Neuronal stem cell (in vitro differentiated cells): ENCODE measurements at places on chromosomes 16 and 17.

- H3K36me3 ChIP-seq = no peaks in the 10 kb centered on the region
- H3K4me1 ChIP-seq = peaks cover 13% of the 10 kb centered on the region
- no peak for DNase-seq
Observed at GRCh38 chr17:72717676-72718075, 374.8 kb downstream of the SLC39A11 start.

GRCh38 chr16:3846595-3847091, 33.9 kb downstream of the CREBBP start:
- DNase-seq = no peak
- peaks cover 17% of the 10 kb centered on the region for H3K36me3 ChIP-seq
- H3K27me3 ChIP-seq = no peaks in the 10 kb centered on the region
- no peak overlapping the region for H3K4me3 ChIP-seq

DNA sequence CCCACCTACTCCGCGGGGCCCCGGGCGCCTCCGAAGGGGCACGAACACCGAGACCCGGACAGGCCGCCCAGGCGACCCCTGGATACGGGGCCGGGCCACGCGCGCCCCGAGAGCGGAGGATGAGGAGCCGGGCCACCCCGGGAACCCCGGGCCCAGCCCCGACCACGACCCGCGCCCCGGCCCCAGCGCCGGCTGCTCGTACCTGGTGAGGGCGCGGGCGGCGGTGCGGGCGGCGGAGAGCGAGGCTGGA, 192 bp downstream of the FASN start:
- H3K27me3 ChIP-seq = no peaks in the 10 kb centered on the region
- H3K36me3 ChIP-seq = peaks cover 31% of the 10 kb centered on the region
- H3K4me3 ChIP-seq = peak overlapping the region; percentile 97
- H3K4me1 ChIP-seq = peaks cover 44% of the 10 kb centered on the region

DNA sequence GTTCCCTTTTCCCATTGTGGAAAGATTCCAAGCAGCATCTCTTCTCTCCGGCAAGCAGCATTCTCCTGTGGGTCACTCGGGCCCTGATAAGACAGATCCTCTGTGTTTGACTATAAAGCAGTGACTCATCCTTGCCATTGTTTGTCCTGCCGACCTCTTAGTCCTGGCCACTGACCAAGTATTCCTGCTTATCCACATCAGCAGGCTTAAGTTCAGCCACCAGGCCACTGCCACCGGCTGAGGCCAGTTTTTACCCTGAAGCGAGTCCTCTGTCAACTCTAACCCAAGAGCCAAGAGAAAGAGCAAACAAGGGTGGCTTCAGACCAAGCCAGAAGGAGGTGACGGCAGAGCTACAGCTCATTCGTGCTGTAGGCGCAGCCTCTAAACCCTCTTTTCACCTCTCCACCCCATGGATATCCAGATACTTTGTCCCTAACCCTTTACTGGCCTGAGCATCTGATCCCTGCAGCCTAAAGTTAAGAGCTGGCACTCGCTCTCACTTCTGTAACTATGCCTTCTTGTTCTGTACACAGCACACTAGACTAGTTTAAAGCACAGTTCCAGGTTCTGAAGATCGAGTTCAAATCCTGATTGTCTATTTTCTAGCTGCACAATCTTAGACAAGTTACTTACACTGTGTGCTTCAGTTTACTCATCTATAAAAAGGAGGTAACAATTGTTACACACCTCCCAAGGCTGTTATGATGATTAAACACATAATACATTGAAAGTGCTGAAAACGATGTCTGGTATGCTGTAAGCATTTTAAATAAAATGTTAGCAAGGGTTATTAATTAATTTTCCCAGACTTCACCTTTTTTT, 31.0 kb downstream of the SOX9 start:
- H3K36me3 ChIP-seq = no peaks in the 10 kb centered on the region
- peak overlapping the region; percentile 20 for H3K27ac ChIP-seq
- no peaks in the 10 kb centered on the region for H3K27me3 ChIP-seq
- H3K4me3 ChIP-seq = no peak overlapping the region
- peak; percentile 51 for DNase-seq

DNA sequence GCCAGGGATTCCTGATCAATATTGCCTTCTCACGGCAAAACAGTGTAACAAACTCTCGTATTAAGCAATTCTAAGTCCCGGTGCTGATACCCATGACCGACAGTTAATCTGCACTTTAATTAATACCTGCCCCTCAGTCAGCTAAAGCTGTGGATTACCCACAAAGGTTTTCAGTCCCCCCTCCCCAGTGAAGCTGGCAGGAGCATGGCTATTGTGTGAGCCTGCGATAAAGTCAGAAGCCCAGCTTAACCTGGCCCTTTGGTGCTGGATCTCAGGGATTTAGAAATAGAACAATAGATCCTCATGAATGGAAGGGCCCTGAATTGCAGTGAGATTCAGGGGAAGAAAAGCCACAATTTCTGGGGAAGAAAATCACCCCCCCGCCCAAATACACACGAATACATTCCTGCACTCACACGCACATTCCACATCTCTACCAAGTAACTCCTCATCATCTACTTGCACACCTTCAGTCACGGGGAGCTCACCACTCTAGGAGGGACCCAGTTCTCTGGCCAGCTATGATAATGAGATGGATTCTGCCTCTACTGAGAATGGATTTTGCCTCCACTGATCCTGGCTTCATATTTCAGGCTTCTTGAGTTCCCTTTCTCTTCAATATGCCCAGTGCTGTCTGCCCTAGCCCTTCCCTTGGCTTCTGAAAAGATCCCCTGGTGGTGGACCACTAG, 102.6 kb downstream of the WSCD1 start:
- peak overlapping the region; percentile 39 for H3K27ac ChIP-seq
- H3K36me3 ChIP-seq = no peaks in the 10 kb centered on the region
- peaks cover 12% of the 10 kb centered on the region for H3K4me1 ChIP-seq
- no peaks in the 10 kb centered on the region for H3K27me3 ChIP-seq
- DNase-seq = peak; percentile 51

DNA sequence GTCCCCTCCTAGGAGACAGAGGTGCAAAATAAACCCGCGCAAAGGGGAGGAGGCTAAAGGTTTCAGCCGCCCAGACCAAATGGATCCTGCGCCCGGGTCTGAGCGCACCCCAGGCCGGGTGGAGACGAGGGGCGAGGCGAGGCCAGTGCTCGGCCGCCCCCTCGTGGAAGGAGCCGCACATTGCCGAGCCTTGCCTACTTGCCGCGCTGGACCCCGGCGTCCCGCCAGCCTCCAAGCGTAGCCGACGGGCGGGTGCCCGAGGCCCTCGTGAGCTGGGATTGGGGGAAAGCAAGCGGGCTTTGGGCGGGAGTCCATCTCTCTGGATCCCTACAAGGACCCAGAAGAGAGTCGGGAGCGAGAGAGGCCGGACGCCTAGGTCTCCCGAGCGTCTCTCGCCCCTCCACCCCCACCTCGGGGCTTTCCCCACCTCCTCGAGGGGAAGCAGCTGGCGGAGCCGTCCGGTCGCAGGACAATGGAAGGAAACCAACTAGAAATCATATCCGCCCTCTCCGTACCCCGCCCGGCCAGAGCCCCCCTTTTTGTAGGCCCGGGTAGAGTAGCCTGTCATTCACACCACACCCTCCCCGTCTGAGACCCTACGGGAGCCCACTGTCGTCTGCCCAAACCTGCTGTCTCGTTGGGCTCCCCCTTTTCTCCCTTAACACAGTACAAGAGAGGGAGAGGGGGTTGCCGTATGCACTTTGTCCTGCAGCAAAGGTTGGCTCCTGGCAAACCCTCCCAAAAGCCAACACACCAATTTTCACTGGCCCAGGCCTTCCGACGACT, 664 bp upstream of the BCL6B start:
- peaks cover 51% of the 10 kb centered on the region for H3K27me3 ChIP-seq
- DNase-seq = no peak
- no peak overlapping the region for H3K27ac ChIP-seq

GRCh38 chr16:76175718-76176117, 101.5 kb upstream of the CNTNAP4 start:
- no peaks in the 10 kb centered on the region for H3K27me3 ChIP-seq
- no peak for DNase-seq
- no peak overlapping the region for H3K27ac ChIP-seq
- no peak overlapping the region for H3K4me3 ChIP-seq

DNA sequence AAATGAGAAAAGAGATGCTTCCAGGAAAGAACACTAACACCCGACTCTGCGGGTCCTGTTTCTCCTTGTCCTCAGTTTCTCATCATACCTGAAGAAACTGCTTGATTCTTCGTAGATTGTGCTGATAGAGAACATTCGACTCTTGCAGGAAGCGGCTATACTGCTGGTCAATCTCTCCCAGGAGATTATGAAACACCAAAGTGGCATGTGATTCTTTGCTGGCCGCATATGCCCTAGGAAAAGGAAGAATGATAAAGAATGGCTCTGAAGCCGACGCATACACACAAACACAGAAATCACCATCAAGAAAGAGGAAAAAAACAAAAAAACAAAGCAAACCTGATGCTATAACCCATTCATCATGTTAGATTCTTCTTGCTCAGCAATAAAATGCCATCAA, 41.8 kb downstream of the STAT3 start:
- H3K36me3 ChIP-seq = peaks cover 1% of the 10 kb centered on the region
- H3K27ac ChIP-seq = no peak overlapping the region
- H3K27me3 ChIP-seq = no peaks in the 10 kb centered on the region
- H3K4me3 ChIP-seq = no peak overlapping the region
- peaks cover 13% of the 10 kb centered on the region for H3K4me1 ChIP-seq

- H3K27me3 ChIP-seq = peaks cover 60% of the 10 kb centered on the region
- peak overlapping the region; percentile 84 for H3K4me3 ChIP-seq
- no peaks in the 10 kb centered on the region for H3K36me3 ChIP-seq
- peaks cover 19% of the 10 kb centered on the region for H3K4me1 ChIP-seq
- no peak overlapping the region for H3K27ac ChIP-seq
Observed at GRCh38 chr17:44005527-44006271, 1.3 kb downstream of the NAGS start.

DNA sequence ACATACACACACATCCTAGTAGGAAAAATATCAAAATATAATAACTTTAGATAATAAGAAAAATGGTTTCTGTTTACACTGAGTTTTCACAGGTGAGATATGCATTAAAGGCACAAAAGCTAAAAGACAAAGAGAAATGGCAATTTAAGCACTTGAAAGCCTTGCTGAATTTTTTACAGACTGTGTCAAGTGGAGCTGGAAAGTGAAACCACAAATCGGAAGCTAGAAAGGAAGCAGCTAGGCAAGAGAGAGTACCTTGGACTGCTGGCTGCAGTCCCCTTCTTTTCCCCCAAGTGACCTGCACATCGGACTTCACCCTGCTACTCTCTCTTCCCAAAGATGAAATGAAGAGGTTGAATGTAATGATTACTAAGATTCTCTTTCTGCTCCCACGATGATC, 135.1 kb downstream of the CDH13 start:
- H3K4me1 ChIP-seq = no peaks in the 10 kb centered on the region
- no peaks in the 10 kb centered on the region for H3K36me3 ChIP-seq
- H3K27me3 ChIP-seq = no peaks in the 10 kb centered on the region
- no peak overlapping the region for H3K27ac ChIP-seq
- no peak overlapping the region for H3K4me3 ChIP-seq

DNA sequence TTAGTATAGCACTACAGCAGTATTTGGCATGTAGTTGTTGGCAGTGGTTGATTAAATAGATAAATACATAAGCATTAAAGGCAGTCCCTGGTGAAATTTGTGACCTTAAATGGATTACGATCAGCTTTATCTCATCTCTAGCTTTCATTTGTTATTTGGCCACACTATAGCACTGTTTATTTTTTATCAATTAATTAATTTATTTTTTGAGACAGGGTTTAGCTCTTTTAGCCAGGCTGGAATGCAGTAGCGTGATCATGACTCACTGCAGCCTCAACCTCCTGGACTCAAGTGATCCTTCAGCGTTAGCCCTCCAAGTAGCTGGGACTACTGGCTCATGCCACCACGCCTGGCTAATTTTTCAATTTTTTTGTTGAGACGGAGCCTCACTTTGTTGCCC, 18.7 kb upstream of the ARHGAP17 start:
- no peaks in the 10 kb centered on the region for H3K36me3 ChIP-seq
- H3K27ac ChIP-seq = no peak overlapping the region
- no peak for DNase-seq
- H3K4me3 ChIP-seq = no peak overlapping the region

DNA sequence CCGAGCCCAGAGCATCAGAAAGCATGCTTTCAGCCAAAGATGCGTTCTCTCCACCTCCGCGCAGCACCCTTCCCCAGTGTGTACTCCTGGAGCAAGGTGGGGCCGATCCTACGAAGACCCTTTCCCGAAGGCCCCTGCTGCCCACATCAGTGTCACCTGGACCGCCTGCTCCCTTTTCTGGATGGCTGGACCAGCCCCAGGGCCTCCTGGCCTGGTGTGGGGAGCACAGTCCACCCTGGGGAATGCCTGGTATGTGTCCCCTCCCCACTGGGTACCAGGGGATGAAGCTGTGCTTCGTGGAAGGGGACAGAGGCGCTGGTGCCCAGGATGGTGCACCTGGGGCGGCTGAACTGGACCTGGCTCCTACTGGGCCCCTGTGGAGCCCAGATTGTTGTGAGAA, 173.8 kb downstream of the SEC14L1 start:
- DNase-seq = no peak
- H3K4me3 ChIP-seq = no peak overlapping the region
- H3K27me3 ChIP-seq = no peaks in the 10 kb centered on the region

GRCh38 chr16:57304169-57305061, 19.9 kb upstream of the PLLP start:
- no peaks in the 10 kb centered on the region for H3K27me3 ChIP-seq
- no peak overlapping the region for H3K4me3 ChIP-seq
- DNase-seq = no peak
- H3K27ac ChIP-seq = no peak overlapping the region
- H3K4me1 ChIP-seq = peaks cover 4% of the 10 kb centered on the region

GRCh38 chr17:29383686-29384085, 6.5 kb upstream of the TAOK1 start:
- no peak overlapping the region for H3K4me3 ChIP-seq
- H3K27ac ChIP-seq = no peak overlapping the region
- no peak for DNase-seq
- no peaks in the 10 kb centered on the region for H3K27me3 ChIP-seq
- peaks cover 2% of the 10 kb centered on the region for H3K4me1 ChIP-seq

DNA sequence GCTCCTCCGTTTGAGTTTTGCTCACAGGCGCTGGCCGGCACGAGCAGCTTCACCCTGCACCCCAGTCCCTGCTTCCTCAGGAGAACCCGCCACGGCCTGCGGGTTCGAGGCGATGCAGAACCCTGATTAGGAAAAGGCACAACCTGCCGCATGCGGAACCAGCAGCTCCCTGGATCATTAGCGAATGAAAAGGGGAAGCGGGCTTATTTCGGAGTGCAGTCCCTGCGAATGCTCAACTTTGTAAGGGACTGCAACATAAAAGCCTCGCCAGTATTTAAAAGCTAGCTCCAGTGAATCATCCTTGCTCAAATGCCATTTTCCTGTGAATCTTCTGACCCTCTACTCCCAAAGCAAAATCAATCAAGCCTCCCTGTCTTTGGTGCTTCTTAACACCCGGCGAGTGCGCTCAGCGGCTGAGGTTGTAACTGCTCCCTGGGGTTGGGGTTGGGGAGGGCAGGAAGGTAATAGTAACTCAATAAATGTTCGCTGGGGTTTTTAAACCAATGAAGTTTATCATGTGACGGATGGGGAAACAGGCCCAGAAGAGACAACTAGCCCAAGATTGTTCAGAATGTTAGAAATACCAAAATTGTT, 678 bp upstream of the AKAP10 start:
- H3K4me1 ChIP-seq = peaks cover 2% of the 10 kb centered on the region
- H3K27ac ChIP-seq = peak overlapping the region; percentile 87
- DNase-seq = no peak
- no peaks in the 10 kb centered on the region for H3K27me3 ChIP-seq
- peak overlapping the region; percentile 91 for H3K4me3 ChIP-seq

GRCh38 chr17:77526259-77526711, 385.5 kb downstream of the SEC14L1 start:
- H3K27ac ChIP-seq = no peak overlapping the region
- H3K36me3 ChIP-seq = no peaks in the 10 kb centered on the region
- no peaks in the 10 kb centered on the region for H3K27me3 ChIP-seq
- no peak overlapping the region for H3K4me3 ChIP-seq
- no peak for DNase-seq
